Stimulated activated CD8-positive, alpha-beta memory T cell treated with anti-CD3 and anti-CD28 coated beads, Interleukin-12 subunit alpha, Interleukin-12 subunit beta, amount 100 ng/mL, for 1 hour (primary cell): ENCODE measurements at places on chromosomes 7 and 10.

GRCh38 chr10:31393844-31394243 lies 74.8 kb downstream of the ZEB1 start:
- no peak for DNase-seq

GRCh38 chr10:71398976-71399375 lies 2.3 kb downstream of the CDH23 start:
- DNase-seq: no peak

- no peak for DNase-seq
Observed at GRCh38 chr10:69295027-69295636, 16.8 kb downstream of the HK1 start.

DNA sequence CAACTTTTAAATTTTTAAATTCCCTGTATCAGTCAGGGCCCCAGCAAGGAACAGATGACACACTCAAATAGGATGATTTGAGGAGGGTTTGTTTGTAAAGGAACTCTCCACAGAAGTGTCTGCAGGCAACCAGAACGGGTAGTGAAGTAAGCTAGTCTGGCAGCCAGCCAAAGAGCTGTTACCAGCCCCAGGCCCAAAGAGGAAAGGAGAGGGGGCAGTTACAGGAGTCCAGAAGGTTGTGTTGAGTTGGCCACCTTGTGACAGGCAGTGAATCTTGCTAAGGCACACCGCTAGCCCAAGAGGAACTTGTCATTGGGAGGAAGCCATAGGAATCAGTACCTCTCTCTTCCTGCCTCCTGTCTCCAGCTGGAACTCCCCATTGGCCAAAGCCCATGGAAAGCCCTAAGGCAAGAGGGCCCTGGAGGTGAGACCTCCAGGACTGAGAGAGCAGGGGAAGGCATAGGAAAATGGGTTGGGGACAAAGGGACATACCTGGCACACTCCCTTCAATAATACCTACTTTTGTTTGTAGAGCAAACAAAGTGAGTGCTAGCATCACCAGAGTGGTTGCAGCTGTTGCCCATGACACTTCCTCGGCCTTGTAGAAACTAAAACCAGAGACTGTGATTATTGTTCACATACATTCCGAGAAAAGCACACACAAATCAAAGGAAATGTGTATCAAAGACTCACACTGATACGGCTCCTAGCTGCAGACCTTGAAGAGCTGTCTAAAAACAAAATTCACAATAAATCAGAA lies 25.4 kb upstream of the GATAD1 start:
- DNase-seq: no peak

- DNase-seq: no peak
Observed at GRCh38 chr7:149830997-149831740, 7.0 kb upstream of the ZNF862 start.

DNA sequence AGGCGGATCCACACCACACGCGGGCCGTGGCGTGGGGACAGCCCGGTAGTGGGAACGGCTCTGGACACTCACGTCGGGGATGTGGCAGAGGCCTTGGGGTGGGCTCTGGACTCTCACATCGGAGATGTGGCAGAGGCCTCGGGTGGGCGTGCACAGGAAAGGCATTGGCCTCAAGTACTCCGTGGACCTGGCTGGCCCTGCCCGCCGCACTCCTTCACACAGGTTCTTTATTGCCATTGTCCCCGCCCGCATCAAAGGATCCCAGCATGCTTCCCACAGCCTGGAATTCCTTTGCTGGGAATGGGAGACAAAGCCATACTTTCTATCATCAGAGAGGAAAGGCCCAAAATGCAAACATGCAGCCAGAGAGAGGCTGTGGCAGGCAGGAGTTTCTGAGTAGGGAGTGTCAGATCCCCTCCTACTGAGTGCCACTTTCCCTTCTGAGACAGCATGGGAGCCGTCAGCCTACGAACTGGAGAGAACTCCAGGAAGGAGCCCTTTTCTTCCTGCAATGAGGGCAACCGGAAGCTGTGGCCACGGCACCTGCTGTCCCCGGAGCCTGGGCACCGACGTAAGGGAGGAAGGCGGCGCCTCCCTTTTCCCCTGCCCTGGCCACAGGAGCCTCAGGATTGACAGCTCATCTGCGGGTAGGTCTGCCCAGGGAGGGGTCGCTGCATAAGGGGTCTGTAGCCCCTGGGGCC lies 51.5 kb downstream of the RBM17 start:
- no peak for DNase-seq

DNA sequence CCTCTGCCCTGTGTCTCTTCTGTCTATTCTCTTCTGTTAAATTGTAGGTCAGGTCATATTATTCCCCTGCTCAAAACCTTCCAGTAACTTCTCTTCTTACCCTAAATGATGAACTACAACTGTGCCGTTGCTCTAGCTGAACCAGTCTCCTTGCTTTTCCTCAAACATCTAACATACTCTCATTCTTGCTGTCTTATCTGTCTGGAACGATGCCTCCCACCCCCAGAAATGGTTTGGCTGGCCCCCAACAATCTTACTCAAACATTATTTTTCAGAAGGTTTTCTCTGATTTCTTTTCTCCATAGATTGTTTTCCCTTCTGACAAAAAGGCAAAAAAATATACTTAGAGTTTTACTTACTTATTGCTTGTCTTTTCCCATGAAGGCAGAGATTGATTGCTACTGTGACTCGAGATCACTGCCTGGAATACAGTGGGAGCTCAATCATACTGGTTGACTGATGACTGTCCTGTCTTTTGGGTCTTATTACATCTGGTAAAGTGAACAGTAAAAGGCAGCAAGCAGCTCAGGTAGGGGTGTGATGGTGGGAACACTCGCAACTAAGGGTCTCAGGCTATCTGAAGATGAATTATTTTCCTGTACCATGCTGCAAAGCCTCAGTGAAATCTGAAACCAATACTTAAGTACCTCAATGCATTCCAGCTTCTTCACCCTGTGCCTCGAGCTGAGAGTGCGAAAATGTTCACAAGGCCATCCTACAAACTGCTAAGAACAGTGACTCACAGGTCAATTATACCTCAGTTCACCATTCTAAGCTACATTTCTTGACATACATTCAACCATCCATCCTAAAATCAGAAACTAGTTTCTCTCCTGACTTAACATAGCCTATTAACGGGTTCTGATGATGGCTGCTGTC lies 67.6 kb downstream of the DNMBP start:
- DNase-seq: no peak

DNA sequence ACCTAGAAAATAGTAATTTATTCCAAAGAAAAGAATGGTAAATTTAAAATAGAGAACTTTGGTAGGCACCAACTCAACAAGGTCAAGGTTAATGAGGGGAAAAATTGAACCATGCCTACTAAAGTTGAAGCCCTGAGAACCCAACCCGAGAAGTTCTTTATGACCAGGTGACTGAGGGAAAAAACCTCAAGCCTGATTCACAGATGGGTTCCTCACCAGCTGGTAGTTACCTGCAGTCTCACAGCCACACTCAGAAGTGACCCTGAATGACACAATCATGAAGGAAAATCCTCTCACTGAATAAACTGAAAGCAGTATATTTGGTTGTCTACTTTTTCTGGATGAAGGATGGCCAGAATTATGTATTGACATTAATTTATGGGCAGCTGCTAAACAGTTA lies 7.0 kb downstream of the C10orf67 start:
- DNase-seq: no peak

GRCh38 chr10:77504873-77505257 lies 132.7 kb downstream of the KCNMA1 start:
- DNase-seq: no peak

DNA sequence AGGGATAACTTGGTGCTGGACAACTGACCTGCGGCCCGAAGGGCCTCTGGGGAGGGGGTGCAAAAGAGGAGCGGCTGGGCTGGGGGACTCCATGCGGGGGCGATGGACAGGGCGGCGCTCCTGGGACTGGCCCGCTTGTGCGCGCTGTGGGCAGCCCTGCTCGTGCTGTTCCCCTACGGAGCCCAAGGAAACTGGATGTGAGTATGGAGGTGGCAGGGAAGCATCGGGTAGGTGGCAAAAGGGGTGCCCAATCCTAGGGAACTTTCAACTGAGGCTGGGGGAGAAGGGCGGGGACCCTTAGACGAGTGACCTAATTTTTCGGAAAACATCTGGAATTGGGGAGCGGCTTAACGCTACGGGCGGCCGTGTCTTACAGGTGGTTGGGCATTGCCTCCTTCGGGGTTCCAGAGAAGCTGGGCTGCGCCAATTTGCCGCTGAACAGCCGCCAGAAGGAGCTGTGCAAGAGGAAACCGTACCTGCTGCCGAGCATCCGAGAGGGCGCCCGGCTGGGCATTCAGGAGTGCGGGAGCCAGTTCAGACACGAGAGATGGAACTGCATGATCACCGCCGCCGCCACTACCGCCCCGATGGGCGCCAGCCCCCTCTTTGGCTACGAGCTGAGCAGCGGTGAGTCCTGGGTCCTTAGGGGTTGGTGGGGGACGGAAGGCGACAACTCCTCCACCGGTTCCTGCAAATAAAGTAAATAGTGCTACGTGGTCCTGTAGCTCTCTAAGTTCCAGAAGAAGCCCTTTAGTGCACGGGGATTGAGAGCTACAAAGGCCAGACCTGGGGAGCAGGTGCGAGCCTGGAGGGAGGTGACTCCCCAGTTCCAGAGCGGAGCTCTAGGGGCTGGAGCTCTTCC lies 622 bp downstream of the WNT16 start:
- no peak for DNase-seq

DNA sequence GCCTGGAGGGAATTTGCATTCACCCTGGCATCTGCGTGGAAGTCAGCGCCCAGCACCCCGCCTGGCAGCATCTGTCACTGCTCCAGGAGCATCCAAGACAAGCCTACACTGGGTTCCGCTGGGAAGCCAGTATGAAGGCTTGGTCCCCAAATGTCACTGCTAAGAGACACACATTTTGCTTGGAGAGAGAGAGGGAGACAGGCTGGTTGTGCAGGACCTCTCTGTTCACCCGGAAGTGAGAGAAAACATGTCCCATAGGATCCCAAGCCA lies 119.5 kb downstream of the SEC23IP start:
- DNase-seq: no peak

- DNase-seq: peak; percentile 37
Observed at GRCh38 chr7:2719007-2719406, 31.0 kb downstream of the AMZ1 start.
